ENCODE measurements at places on chromosomes 11 and 22.

GRCh38 chr11:107116358-107116757 lies 98.1 kb upstream of the GUCY1A2 start:
- DNase-seq = no peak

DNA sequence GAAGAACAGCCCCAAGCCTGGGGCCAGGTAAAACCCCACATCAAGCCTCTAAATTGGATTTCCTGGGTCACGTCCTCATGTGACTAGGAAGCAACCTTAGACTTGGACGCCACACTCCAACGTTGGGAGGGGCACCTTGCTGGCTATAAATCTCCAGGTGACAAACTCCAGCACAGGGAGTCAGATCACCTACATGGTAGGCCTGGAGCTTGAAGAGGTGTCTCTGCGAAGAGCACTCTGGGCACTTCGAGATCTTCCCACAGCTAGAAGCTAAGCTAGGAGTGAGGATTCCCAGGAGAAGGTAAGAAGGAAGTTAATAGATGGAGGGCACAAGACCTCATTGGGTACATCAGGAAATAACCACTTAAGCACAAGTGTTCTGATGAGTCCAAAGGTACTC lies 77.1 kb upstream of the GNAZ start:
- DNase-seq = no peak

- no peak for DNase-seq
These were observed 449 bp upstream of the TOM1 start for GRCh38 chr22:35299217-35299672.

DNA sequence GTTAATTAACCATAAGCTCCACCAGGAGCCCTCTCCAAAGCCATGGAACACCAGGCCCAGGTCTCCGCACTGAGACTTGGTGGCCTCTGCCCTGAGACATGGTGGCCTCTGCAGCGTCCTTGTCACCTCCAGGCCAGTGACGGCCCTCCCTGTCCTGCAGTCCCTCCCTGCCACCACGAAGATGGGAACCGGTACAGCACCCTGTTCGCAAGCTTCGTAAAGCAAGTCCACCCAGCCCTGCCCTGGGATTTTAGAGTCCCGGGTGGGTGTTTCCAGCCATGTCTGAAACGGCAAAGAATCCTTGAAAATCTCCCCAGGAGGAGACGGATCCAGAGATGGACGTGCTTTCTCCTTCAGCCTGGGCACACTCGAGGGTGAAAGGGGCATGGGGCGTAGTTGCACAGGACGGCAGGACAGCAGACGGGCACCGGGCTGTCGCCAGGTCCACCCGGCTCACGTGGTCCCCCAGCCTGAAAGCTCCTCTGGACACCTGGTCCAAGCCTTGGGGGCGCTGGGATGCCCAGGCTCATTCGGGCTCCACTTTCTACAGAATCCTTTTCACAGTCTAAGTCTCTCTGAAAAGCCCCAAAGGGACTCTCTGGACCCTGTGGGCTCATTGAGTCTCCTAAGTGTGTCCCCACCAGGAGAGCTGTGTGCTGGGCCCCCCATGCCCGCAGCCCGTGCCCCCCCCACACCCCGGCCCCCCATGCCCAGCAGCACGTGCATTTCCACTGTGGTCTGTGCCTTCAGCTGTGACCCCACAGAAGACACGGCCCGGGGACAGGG lies 456.2 kb downstream of the BRD1 start:
- no peak for DNase-seq

DNA sequence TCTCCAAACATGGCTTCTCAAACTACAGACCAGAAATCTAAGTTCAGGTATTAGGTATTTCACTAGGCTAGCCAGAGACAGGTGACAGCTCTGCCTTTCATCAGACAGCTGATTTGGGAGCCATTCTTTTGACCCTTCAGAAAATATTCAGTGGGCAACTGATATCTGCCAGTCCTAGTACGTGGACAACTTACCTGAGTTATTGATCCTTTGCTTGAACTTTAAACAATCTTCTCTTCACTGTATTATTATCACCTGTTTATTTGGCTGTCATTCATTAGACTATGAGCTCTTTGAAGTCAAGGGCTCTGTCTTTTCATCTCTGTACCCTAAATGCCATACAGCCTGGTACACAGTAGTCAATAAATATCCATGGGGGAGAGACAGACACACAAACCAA lies 17.2 kb downstream of the TRIM66 start:
- no peak for DNase-seq

GRCh38 chr11:8699903-8700302 lies 17.3 kb downstream of the RPL27A start:
- no peak for DNase-seq

Data from stimulated activated CD8-positive, alpha-beta memory T cell treated with anti-CD3 and anti-CD28 coated beads, Interleukin-7, amount 100 ng/mL, for 48 hours (primary cell).